IPS DF 6.9 (cell line): ENCODE measurements at places on chromosomes 4 and X.

DNA sequence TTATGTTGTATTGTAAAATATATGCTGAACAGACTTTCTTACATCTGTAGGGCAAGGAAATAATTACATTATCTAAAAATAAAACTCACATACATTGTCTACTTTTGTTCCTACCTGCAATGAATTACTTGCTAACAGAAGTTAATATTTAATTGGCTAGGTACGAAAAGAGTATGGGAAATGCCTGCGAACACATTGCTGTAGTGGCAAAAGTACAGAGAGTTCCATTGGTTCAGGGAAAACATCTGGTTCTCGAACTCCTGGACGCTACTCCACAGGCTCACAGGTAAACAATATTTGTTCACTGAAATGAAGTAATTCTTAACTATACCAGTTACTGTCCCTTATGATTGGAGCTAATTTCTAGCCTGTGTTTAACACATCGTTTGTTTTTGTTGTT is 837.4 kb downstream of the ADGRL3 start:
- no peak overlapping the region for H3K27ac ChIP-seq
- no peak overlapping the region for H3K4me3 ChIP-seq
- no peaks in the 10 kb centered on the region for H3K4me1 ChIP-seq
- no peaks in the 10 kb centered on the region for H3K36me3 ChIP-seq

- no peak for DNase-seq
- H3K27ac ChIP-seq, result no peak overlapping the region
- peaks cover 14% of the 10 kb centered on the region for H3K36me3 ChIP-seq
- no peaks in the 10 kb centered on the region for H3K27me3 ChIP-seq
- no peak overlapping the region for H3K4me3 ChIP-seq
These were observed 103.5 kb downstream of the TNIP2 start for GRCh38 chr4:2652415-2653160.

GRCh38 chr4:152301381-152301780 is 234.5 kb downstream of the FBXW7 start:
- no peak overlapping the region for H3K27ac ChIP-seq
- H3K27me3 ChIP-seq, result no peaks in the 10 kb centered on the region
- no peak overlapping the region for H3K4me3 ChIP-seq
- no peaks in the 10 kb centered on the region for H3K4me1 ChIP-seq

DNA sequence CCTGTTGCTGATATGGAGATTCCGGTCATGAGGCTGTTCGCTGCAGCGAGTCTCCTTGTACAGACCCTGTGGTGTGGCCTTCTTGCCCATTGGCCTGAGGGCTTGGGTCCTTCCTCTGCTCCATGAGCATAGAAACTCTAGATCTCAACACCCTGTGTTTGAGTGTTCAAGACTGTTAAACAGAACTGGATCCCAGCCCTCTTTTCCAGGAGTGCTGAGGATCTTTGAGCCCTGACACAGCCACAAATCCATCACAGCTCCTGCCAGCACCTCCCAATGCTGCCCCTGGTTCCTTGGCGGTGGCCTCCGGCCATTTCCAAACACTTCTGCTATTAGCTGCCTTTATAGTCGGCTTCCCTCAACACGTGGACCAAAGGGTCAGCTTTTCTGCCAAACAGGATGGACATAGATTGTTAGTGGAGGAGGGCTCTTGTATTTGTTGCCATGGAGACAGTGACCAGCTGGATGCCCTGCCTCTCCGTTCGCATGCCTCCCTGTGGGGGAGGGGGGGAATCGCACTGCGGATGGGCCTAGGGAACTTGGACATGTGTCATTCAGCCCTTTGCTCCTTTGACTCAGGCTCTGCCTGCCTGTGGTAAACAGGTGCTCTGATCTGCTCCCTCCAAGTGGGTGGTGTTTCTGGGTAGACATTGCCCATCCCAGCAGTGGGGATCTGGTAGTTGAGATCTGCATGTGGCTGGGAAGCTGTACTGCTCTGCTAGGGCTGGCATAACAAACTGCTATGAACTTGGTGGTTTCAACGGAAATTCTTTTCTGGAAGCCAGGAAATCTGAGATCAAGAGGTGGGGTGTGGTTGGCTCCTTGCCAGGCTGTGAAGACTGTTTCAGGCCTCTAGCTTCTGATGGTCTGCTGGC is 6.9 kb upstream of the WDR1 start:
- H3K4me3 ChIP-seq, result no peak overlapping the region
- no peaks in the 10 kb centered on the region for H3K27me3 ChIP-seq
- no peak for DNase-seq
- no peaks in the 10 kb centered on the region for H3K36me3 ChIP-seq
- no peak overlapping the region for H3K27ac ChIP-seq

DNA sequence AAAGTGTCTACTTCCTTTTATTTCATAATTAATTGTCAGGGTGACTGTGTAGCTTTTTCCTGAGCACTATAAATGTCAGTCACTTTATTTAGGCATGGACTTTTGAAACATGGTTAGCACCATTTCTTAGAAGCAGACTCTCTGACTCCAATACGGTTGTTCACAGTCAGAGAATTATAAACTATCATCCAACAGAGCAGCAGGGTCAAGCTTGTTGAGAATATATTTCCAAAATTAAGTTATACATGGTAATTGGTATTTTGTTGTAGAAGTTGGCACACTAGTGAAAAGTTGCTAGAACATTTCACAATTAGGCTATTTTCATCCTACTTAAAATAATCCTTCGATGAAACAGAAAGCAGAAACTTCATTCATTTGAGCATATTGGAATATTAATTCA is 1155.5 kb upstream of the IGFBP7 start:
- no peak for DNase-seq
- H3K27ac ChIP-seq, result no peak overlapping the region
- H3K4me3 ChIP-seq, result no peak overlapping the region
- no peaks in the 10 kb centered on the region for H3K36me3 ChIP-seq
- H3K4me1 ChIP-seq, result no peaks in the 10 kb centered on the region
